Right hindlimb (tissue), 1 donor: ENCODE measurements at places on chromosomes 5 and 9.

GRCh38 chr5:77367741-77368140 lies 124.4 kb downstream of the WDR41 start:
- DNase-seq: no peak

GRCh38 chr9:114124666-114125475 lies 25.8 kb upstream of the KIF12 start:
- peak; percentile 11 for DNase-seq

- DNase-seq: no peak
Observed at GRCh38 chr9:755454-756381, 85.8 kb upstream of the DMRT1 start.

DNA sequence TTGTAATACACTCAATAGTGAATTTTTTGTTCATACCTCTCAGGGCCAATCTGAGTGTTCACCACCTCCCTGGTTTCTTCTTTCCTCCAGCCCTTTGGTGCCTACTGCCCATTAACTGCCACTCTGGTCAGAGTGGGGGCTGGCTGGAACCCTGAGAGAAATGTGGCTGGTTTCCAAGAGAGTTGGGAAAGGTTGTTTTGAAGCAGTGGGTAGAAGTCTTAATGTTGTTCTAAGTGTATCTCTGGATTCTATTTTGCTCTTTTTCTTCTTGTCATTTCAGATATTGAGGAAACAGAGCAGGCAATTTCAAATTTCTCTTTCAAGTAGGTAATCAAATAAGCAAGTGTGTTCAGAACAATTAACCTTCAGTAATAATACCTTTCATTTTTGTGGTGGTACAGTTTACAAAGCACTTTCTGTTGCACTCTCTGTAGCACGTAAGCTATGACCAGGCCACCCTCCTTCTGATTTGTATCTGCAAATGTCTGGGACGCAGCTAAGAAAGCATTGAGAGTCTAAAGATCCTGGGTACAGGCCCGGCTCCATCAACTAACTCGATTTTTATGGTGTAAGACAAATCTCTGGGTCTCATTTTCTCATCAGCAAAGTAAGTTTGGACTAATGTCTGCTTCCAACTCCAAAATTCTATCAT lies 8.4 kb downstream of the SLC1A3 start:
- no peak for DNase-seq

DNA sequence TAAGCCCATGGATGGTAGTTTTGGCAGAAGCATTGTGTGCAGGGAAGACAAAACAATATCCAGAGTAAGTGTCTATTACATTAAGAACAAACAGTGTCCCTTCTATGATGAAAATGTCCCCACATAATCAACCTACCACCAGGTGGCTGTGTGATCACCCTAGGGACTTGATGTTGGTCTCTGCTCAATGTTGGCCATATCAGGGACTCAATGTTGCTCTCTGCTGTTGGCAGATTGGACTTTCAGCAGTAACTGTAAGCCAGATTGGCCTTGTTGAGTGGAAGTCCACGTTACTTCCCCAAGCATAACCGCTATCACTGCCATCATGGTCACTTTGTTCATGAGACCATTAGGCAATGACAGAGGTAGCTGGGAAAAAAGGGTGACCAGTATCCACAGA lies 52.8 kb upstream of the PRSS3 start:
- no peak for DNase-seq

DNA sequence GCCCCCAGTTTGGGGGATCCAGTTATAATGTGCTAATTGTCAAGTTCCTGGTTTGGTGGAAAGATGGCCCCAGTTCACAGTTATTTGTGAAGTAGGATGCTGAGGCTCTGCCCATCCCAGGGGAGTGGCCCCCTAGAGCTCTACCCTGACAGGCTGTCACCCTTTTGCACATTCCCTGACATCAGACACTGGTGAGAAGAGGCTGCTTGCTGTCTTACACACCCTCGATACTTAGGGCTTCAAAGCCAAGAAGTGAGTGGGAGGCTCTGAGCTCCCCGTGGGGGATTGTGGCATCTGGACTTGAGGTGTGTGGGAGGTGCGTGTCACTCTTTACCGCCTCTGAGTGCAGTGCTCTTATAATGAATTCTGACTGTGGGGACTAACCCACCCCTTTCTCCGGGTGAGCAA lies 168.5 kb downstream of the DOCK2 start:
- no peak for DNase-seq

GRCh38 chr5:170097934-170098333 lies 7.8 kb upstream of the FOXI1 start:
- peak; percentile 31 for DNase-seq

DNA sequence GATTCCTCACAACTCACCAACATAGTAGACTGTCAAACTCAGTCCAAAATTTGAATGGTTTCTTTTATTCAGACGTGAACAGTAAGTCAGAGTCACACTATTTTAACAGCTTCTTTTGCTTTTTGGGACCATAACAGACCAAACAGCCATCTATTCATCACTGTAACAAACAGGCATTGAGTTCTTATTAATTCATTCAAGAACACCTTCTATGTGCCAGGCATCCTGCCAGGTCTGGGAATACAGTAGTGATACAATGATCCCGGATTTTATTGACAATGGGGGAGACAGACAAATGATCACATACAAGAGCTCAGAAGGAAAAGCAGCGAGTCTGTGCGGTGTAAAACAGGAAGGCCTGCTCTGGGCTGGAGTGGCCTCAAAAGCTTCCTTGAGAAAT lies 153.3 kb upstream of the ERCC6L2 start:
- DNase-seq: no peak

DNA sequence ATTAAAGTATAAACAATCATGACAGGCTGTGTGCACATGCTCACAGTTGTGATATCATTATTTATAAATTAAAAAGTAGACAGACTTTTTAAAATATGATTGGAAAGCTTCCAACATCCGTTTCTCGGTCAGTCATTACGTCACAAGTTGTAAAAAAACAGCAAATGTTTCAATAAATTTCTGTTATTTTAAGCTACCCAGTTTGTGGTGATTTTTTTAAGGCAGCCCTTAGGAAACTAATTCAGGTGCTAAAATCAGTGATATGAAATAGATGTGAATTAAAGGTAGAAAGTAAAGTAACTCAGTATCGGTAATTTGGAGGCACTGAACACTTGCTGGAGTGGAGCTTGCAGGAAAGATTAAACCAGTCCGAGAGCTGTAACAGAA lies 1.2 kb downstream of the CCNH start:
- DNase-seq: no peak

GRCh38 chr5:23840083-23840482 lies 332.7 kb downstream of the PRDM9 start:
- DNase-seq: no peak

GRCh38 chr5:95818181-95819147 lies 4.1 kb downstream of the GLRX start:
- DNase-seq: no peak

DNA sequence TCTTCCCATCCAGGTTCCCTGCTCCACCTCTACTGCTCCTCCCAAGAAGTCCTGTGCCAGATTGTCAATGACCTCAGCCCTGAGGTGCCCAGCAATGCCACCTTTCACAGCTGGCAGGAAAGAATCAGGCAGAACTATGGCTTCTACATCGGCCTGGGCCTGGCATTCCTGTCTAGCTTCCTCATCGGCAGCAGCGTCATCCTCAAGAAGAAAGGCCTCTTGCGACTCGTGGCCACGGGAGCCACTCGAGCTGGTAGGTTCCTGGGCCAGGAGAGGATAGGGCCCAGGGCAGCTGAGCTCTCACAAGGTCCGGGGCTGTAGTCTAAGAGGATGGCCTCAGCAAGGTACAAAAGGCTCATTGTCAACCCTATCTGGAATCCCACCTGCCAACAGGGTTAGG lies 3.1 kb downstream of the NIPAL4 start:
- no peak for DNase-seq

GRCh38 chr9:655875-656274 lies 185.6 kb upstream of the DMRT1 start:
- peak; percentile 26 for DNase-seq

- DNase-seq: no peak
Observed at GRCh38 chr5:60671899-60672692, 27.9 kb downstream of the DEPDC1B start.

GRCh38 chr5:132417010-132417439 lies 47.5 kb downstream of the SLC22A5 start:
- peak; percentile 30 for DNase-seq

- DNase-seq: no peak
Observed at GRCh38 chr9:99307851-99308250, 85.8 kb downstream of the SEC61B start.

DNA sequence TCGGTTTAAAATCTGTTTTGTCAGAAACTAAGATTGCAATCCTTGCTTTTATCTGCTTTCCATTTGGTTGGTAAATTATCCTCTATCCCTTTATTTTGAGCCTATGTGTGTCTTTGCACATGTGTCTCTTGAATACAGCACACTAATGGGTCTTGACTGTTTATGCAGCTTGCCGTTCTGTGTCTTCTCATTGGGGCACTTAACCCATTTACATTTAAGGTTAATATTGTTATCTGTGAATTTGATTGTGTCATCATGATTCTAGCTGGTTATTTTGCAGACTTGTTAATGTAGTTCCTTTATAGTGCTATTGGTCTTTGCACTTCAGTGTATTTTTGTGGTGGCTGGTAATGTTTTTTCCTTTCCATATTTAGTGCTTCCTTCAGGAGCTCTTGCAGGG lies 36.3 kb upstream of the SMIM15 start:
- DNase-seq: no peak

GRCh38 chr9:37466037-37466709 lies 923 bp upstream of the ZBTB5 start:
- DNase-seq: peak; percentile 65
